Naive thymus-derived CD8-positive, alpha-beta T cell (primary cell): ENCODE measurements at places on chromosomes 7 and 10. TPM values are rescaled to one million over a fixed set of nuclear protein-coding genes. Genes with fewer than 3 reads are reported as not detected.

Gene SOSTDC1
- not detected for polyA plus RNA-seq

Gene PRPS1L1
- polyA plus RNA-seq, result not detected

Gene NKX6-2
- polyA plus RNA-seq, result not detected

Gene ITIH5
- not detected for polyA plus RNA-seq

Gene TSPAN33
- polyA plus RNA-seq, result 6.8 TPM

Gene TMEM26
- polyA plus RNA-seq, result not detected

Gene ADGRA1
- polyA plus RNA-seq, result not detected

Gene AQP1
- polyA plus RNA-seq, result not detected

Gene MSS51
- 0.07 TPM for polyA plus RNA-seq

Gene FGFBP3
- polyA plus RNA-seq, result 2.7 TPM

Gene VIPR2
- polyA plus RNA-seq, result 0.62 TPM

Gene MKLN1
- 17.0 TPM for polyA plus RNA-seq

Gene SSC4D
- polyA plus RNA-seq, result not detected

Gene PON1
- polyA plus RNA-seq, result not detected

Gene LRRD1
- not detected for polyA plus RNA-seq
